ENCODE measurements at places on chromosomes 6 and 20. TPM values are rescaled to one million over a fixed set of nuclear protein-coding genes. Genes with fewer than 3 reads are reported as not detected.

GRCh38 chr6:11795403-11795802 is 16.8 kb upstream of the ADTRP start:
- DNase-seq = no peak

DNA sequence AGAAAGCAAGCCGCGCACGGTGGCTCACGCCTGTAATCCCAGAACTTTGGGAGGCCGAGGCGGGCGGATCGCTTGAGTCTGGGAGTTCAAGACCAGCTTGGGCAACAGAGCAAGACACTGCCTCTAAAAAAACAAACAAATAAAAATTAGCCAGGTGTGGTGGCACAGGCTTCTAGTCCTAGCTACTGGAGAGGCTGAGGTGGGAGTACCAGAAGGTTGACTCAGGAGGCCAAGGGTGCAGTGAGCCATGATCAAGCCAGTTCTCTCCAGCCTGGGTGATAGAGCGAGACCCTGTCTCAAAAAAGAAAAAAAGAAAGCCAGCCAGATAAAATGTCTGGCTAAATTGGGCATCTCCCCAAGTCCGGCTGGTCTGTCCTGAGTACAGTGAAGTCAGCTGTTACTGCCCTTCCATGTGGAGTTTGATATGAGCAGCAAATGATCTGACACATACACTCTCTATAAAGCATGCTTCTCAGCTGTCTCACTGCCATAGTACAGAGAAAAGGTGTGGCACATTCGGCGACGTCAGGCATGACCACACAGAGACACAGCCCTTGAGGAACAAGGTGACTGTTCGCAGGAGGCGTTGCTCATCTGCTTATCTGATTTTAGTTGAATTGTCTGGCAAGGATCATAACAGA is 13.0 kb downstream of the CD83 start:
- no peak for DNase-seq

DNA sequence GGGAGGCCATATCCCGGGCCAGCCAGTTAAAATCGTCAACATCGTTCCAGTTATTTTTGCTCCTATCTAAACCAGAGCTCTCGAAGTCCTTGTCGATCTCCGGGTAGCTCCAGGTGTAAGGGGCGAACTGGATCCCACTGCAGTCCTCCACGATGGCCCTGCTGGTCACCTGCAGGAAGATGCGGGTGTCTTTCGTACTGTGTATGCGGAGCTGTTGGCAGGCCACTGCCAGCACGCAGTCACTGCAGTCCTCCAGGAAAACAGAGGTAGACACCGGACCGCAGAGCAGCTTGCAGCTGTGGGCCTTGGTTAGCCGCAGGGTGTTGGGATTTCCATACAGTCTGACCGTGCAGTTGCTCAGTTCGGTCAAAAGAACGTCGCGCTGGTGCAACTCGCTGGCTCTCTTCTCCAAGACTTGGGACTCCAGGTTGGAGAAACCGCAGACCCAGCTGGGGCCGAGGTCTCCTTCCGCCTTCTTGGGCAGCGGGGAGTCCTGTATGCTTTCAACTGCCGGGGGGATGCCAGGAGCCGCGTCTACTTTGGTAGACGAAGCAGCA is 742 bp downstream of the TBCC start:
- DNase-seq = peak; percentile 83

- no peak for DNase-seq
Observed at GRCh38 chr20:19944772-19945459, 72.2 kb upstream of the NAA20 start.

DNA sequence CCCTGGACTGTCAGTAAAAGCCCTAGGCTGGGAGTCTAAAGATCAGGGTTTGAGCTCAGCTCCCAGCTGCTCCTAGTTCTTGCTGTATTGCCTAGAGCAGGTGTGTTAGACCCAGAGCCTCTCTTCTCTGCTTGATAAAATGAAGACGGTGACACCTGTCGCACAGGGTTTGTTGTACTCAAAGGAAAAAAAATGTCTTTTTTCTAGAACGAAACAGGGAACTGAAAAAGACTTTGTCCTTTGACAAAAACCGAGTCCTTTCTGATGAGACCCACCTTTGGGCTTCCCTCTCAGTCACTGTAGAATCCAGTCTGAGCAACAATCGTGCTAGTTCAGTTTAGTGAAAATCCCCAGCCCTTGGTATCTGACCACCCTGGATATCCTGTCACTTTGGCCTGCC is 102.1 kb upstream of the LAMP5 start:
- DNase-seq = no peak

- DNase-seq = no peak
Observed at GRCh38 chr6:148379966-148380713, 37.5 kb downstream of the SASH1 start.

DNA sequence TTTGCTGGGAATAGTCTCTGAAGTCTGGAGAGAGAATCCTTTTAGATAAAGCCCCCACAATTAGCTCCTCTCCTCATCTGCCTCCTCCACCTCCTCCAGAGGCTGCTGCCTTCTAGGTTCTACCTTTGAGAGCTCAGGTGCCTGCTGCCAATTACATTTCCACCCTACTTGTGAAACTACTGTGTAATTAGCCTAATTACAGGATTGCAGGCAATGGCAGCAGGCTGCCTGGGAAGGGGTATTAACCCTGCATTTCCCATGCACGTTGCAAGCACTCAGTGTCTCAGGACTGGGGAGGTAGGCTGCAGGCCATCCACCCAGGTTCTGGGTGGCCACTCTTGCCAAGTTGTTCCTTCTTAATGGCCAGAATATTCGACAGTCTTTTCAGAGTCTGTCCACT is 215.6 kb upstream of the ZNF217 start:
- DNase-seq = no peak

- DNase-seq = no peak
Observed at GRCh38 chr6:135935941-135936601, 84.6 kb downstream of the PDE7B start.

GRCh38 chr6:151059612-151060095 is 180.1 kb upstream of the AKAP12 start:
- DNase-seq = no peak

DNA sequence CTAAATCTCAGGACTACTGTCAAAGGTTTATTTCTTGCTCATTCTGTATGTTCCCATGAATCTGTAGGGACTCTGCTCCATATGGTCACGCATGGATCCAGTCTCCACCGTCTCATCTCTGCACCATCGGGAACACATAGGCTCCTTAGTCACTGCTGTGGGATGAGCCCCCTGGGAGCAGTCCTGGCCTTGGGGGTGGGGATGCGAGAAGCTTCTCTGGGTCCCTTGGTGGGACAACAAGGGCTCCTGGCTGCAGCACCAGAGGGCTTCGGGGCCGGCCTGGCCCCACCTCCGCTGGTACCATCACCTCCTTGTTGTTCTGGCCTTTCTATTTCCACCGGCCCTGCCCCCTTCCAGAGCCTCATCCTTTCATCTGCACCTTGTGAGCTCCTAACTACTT is 148.4 kb downstream of the CDH4 start:
- DNase-seq = no peak

DNA sequence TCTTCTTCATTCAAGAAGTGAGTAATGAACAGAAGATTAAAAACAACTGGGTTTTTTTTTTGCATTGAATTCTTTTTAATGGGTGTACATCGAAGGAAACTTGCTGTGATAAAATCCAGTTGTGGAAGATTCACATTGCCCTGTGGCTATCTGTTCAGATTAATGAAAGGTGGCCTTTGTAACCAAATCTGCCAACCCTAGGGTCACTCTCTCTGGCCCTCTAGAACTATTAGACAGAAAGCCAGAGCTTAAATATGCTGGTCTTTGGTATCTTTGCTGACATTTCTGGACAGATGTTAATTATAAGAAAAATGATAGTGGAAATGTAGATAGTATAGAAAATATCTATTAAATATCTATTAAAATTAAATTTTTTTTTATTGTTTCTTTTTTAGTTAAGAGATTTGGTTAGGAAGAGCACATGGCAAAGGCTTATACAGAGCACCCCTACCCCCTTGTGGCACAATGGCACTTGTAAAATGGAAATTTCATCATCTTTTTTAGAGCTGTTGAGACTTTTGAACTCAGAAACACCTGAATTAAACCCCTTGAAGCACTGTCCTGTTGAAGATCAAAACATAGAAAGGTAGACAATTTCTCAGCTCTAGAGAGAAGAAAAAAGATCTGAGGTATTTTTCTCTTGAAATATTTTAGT is 572.5 kb downstream of the PKHD1 start:
- DNase-seq = no peak

GRCh38 chr6:125918230-125918629 is 38.3 kb upstream of the HINT3 start:
- DNase-seq = peak; percentile 59

DNA sequence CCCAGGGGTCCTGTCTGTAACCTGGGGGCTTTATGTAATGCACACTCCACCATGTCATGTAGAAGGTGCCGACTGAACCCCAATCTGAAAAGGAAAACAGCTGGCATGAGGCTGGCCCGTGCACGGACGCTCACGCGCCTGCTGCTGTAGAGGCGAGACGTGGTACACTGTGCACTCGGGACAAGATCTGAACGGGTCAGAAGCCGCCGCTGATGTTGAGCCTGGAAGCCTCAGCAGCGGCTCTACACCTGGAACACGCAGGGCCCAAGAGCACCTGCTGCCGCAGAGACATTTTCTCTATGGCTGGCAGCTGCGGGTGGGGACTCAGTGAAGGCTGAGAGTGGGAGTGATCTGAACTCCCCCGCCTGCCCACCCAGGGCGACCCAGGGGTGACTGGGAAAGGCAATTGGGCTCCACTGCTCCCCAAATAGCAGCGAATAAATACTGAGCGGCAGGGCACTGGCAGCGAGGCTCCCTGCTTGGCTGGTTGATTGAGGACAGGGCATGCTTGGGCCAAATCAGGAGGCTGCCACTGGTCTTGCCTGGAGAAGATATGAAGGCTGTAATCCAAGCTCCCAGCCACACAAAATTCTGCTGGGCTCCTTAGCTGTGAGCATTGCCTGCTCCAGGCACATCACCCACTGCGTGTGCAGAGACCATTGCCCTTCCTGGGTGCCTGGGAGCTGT is 2.5 kb upstream of the OGFR start:
- no peak for DNase-seq

DNA sequence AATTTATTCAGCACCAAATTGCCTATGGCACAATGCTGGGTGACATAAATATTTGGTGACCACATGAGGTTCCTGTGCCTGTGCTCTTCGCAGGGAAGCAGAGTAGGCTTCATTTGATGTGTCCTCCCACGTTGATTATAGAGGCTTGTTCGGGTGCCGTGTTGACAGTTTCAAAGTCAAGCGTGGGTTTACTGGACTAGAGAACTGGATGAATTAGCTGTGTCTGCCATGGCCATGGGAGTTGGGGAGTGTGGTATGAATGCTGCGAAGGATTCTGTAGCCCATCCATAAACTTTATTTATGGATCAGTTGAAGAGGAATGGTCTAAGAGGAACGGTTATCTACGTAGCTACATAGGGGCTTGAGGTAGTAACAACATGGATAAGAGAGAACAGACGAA is 11.0 kb downstream of the CD109 start:
- no peak for DNase-seq

- no peak for DNase-seq
Observed at GRCh38 chr20:41177636-41178035, 40.3 kb downstream of the PLCG1 start.

Gene SLC32A1
- not detected for total RNA-seq

Gene KCNK5
- total RNA-seq = 33.8 TPM

Gene C6orf58
- total RNA-seq = not detected

Gene CYP39A1
- total RNA-seq = not detected

Gene TDRD6
- total RNA-seq = not detected

Gene TMEM244
- not detected for total RNA-seq

Gene CDSN
- not detected for total RNA-seq

Gene OGFR
- 49.1 TPM for total RNA-seq

All from activated CD4-positive, alpha-beta T cell treated with anti-CD3 and anti-CD28 coated beads, Interleukin-2, amount 10 ng/mL, durations not matched to agents 24 days and 14 days (primary cell).